ENCODE measurements at places on chromosomes 7 and 10.

- no peak for DNase-seq
Observed at GRCh38 chr7:129764247-129765084, 152.9 kb downstream of the NRF1 start.

DNA sequence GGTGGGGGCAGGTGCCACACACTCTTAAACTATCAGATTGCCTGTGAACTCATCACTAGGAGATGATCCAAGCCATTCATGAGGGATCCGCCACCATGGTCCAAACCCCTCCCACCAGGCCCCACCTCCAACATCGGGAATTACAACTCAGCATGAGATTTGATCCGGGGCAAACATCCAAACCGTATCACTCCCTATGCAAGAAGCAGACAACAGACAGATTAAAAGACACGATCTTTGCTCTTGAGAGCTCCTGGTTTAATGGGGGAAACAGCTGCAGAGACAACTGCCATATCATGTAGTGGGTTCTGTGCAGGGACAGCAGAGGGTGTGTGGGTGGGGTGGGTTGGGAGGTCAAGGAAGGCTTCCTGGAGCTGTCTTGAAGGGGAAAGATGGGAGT lies 123.6 kb downstream of the EMX2 start:
- DNase-seq: no peak

DNA sequence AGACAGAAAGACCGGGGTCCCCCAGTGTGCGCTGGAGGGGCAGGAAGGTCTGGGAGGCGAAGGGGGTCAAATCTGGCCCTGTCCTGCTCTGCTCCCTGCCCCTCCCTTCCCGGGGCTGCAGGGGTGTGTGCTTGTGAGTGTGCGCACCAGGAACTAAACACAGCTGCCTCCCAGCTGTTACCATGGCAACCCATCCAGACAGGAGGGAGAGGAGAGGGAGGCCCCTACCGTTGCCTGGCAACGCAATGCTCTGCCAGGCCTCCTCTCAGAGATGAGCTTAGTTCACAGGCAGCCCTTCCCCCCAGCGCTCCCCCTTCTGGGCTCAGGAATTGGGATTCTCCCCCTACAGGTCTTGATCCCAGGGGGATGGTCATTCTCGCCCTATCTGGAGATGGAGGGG lies 6.1 kb downstream of the NYAP1 start:
- DNase-seq: no peak

DNA sequence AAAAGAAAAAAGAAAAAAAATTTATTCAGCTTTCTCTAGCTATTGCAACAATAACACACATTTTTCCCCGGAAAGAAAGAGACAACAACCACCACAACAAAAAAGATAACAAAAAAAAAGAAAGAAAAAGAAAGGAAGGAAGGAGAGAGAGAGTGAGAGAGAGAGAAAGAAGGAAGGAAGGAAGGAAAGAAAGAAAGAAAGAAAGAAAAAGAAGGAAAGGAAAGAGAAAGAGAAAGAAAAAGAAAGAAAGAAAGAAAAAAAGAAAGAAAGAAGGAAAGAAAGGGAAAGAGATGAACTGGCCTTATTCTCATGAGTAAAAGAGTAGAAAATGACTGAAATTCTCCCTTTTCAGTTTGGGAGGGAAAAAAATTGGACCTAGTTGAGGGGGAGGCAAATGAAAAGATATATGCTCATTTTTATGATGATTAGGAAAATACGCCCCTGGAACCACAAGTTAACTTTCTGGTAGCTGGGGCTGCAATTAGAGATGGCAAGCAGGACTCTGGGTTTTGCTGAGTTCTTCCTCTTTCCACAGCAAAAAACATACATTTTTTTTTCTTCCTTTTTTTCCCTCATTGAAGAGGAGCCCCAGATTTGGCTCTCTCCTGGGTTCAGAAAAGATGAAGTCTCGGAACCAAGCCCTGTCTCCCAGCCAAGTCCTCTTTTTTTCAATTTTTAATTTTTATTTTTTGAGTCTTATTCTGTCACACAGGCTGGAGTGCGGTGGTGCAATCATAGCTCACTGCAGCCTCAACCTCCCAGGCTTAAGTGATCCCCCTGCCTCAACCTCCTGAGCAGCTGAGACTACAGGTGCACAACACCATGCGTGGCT lies 12.6 kb upstream of the PRDX3 start:
- no peak for DNase-seq

DNA sequence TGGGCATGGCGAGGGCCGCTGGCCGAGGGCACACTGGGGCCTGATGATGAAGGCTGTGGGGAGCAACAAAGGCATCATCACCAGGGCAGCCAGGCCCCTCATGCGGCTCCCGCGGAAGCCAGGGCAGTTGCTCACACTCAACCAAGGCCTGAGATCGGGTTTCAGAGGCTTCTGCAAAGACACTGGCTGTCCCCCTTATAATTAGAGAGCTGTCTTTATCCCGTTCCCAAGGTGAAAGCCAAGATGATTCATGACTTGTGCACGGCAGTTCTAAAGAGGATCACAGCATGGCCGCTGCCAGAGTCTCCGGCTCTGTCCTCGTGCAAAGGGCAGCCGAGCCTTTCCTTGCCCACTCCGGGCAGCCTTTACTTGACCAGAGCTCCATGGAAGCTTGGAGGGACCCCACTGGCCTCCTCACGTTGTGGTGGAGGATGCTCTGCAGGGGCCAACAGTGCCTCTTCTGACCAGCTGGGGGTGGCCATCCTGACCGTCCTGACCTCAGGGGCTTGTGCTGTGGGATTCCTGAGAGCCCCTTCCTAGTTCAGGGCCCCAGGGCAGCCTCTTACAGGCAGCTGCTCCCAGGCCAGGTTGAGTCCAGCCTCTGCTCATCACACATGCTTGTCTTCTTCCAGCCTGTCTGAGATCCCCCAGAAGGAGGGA lies 82.3 kb downstream of the PRKAG2 start:
- DNase-seq: no peak

GRCh38 chr10:4353059-4353655 lies 472.9 kb upstream of the AKR1E2 start:
- DNase-seq: no peak
